ENCODE measurements at places on chromosomes 5 and 9. TPM values are rescaled to one million over a fixed set of nuclear protein-coding genes. Genes with fewer than 3 reads are reported as not detected.
A peak's percentile ranks its signal among the peaks of the same experiment; 100 is the strongest.

DNA sequence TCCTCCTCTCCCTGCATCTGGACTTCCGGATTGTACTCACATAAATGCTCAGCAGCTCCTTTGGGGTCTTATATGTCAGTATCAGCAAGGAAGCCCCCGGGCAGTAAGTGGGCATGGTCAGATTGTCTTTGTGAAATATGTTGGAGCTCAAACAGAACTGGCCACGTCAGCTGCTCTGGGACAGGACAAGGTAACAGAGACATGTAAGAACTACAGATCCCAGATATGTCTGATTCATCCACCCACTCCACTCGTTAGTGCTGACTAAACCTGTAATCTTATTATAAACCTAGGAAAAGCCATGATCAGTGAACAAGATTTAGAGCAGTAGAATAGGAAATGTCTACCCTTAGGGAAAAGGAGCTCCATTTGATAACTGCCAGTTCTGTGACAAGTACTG lies 561.8 kb downstream of the CETN3 start:
- H3K27ac ChIP-seq: no peak overlapping the region
- no peaks in the 10 kb centered on the region for H3K36me3 ChIP-seq
- H3K4me3 ChIP-seq: no peak overlapping the region
- DNase-seq: no peak

GRCh38 chr5:124570285-124571035 lies 176.0 kb downstream of the ZNF608 start:
- H3K4me1 ChIP-seq: peaks cover 6% of the 10 kb centered on the region
- H3K4me3 ChIP-seq: no peak overlapping the region
- no peak for DNase-seq
- H3K27me3 ChIP-seq: no peaks in the 10 kb centered on the region
- H3K36me3 ChIP-seq: no peaks in the 10 kb centered on the region
- H3K27ac ChIP-seq: peak overlapping the region; percentile 30

- no peak overlapping the region for H3K27ac ChIP-seq
- H3K27me3 ChIP-seq: no peaks in the 10 kb centered on the region
- H3K36me3 ChIP-seq: no peaks in the 10 kb centered on the region
- no peak for DNase-seq
Measured at GRCh38 chr5:178341091-178341850, 108.7 kb upstream of the PHYKPL start.

- peak; percentile 49 for DNase-seq
- H3K4me3 ChIP-seq: no peak overlapping the region
- H3K4me1 ChIP-seq: no peaks in the 10 kb centered on the region
- no peaks in the 10 kb centered on the region for H3K36me3 ChIP-seq
Measured at GRCh38 chr5:177098470-177099141, 11.9 kb downstream of the FGFR4 start.

GRCh38 chr5:12636209-12636608 lies 732.0 kb upstream of the CTNND2 start:
- no peaks in the 10 kb centered on the region for H3K27me3 ChIP-seq
- no peak overlapping the region for H3K27ac ChIP-seq
- no peak for DNase-seq
- H3K4me1 ChIP-seq: no peaks in the 10 kb centered on the region
- H3K36me3 ChIP-seq: no peaks in the 10 kb centered on the region
- no peak overlapping the region for H3K4me3 ChIP-seq

- H3K36me3 ChIP-seq: no peaks in the 10 kb centered on the region
- no peaks in the 10 kb centered on the region for H3K27me3 ChIP-seq
- no peaks in the 10 kb centered on the region for H3K4me1 ChIP-seq
- no peak overlapping the region for H3K27ac ChIP-seq
- DNase-seq: no peak
- no peak overlapping the region for H3K4me3 ChIP-seq
Measured at GRCh38 chr5:17819783-17820182, 185.5 kb downstream of the TAF11L14 start.

GRCh38 chr9:133009906-133010582 lies 20.8 kb upstream of the GTF3C5 start:
- peak; percentile 1 for DNase-seq
- H3K4me3 ChIP-seq: no peak overlapping the region
- no peak overlapping the region for H3K27ac ChIP-seq

DNA sequence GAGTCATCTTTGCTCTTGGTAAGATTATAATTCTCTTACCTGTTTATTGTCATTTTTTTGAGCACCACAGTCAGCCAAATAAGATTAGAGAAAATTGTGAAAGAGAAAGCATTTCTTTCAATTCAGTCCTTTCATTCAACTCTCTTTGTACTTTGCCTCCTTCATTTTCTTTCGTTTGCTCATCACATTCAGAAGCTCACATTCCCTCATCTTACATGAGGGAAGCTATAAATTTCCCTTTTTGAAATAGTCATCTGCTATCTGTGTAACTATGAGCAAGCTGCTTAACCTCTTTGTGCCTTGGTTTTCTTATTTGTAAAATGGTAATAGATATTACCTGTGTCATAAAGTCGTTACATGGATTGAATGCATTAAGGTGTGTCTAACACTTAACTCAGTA lies 41.4 kb downstream of the PAM start:
- H3K27ac ChIP-seq: no peak overlapping the region
- H3K36me3 ChIP-seq: no peaks in the 10 kb centered on the region
- peaks cover 12% of the 10 kb centered on the region for H3K4me1 ChIP-seq
- DNase-seq: no peak
- no peaks in the 10 kb centered on the region for H3K27me3 ChIP-seq
- H3K4me3 ChIP-seq: no peak overlapping the region

GRCh38 chr5:876398-877365 lies 15.9 kb downstream of the BRD9 start:
- peaks cover 68% of the 10 kb centered on the region for H3K36me3 ChIP-seq
- H3K27ac ChIP-seq: no peak overlapping the region
- no peak overlapping the region for H3K4me3 ChIP-seq
- H3K4me1 ChIP-seq: peaks cover 11% of the 10 kb centered on the region

- peaks cover 68% of the 10 kb centered on the region for H3K36me3 ChIP-seq
- H3K27me3 ChIP-seq: no peaks in the 10 kb centered on the region
- DNase-seq: no peak
Measured at GRCh38 chr9:131432597-131433301, 38.9 kb downstream of the PRRC2B start.

GRCh38 chr5:53820119-53820801 lies 259.8 kb downstream of the NDUFS4 start:
- no peak overlapping the region for H3K27ac ChIP-seq
- no peak for DNase-seq
- H3K27me3 ChIP-seq: no peaks in the 10 kb centered on the region

DNA sequence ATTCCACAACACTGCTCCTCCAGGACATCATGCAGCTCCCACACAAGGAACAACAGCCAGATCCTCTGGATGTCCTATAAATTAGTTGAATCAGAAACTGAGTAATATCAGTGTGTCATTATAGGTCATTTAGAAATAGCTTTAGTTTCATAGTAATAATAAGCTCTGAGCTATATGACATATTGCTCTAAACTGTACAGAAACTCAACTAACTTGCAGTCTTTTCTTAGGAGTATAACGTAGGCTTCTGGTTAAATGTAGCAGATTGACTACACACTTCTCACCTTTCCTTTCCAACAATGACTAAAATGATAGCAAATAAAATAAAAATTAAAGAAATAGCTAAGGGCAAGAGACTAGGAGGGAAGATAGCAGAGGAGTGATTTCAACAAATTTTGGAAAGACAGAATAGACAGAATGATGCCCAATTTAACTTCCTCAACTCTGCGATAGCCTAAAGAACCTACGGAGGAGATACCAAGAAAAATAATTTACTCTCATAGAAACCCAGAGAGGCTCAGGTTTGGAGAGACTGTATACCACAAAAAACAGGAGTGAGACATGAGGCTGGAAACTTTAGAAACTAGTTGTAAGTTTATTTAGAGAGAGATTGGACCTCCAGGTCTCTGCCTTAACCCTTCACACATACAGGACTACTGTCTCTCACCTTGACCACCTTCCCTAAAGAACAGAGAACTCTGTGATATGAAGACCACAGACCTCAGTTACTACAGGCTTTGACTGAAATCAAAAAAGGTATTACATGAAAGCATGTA lies 193.7 kb downstream of the TSSK1B start:
- no peaks in the 10 kb centered on the region for H3K27me3 ChIP-seq
- no peak for DNase-seq
- H3K36me3 ChIP-seq: peaks cover 23% of the 10 kb centered on the region
- peaks cover 30% of the 10 kb centered on the region for H3K4me1 ChIP-seq
- H3K27ac ChIP-seq: no peak overlapping the region
- H3K4me3 ChIP-seq: no peak overlapping the region

- H3K4me3 ChIP-seq: no peak overlapping the region
- H3K27me3 ChIP-seq: no peaks in the 10 kb centered on the region
- H3K4me1 ChIP-seq: no peaks in the 10 kb centered on the region
- H3K27ac ChIP-seq: no peak overlapping the region
- no peaks in the 10 kb centered on the region for H3K36me3 ChIP-seq
- no peak for DNase-seq
Measured at GRCh38 chr5:76689321-76690036, 26.4 kb upstream of the F2R start.

GRCh38 chr9:87286506-87286905 lies 211.2 kb upstream of the DAPK1 start:
- H3K27ac ChIP-seq: no peak overlapping the region
- H3K4me1 ChIP-seq: peaks cover 5% of the 10 kb centered on the region
- H3K4me3 ChIP-seq: no peak overlapping the region
- H3K27me3 ChIP-seq: no peaks in the 10 kb centered on the region

The FAM169A gene
- 34.5 TPM for total RNA-seq

The SLIT3 gene
- total RNA-seq: 3.4 TPM

- no peaks in the 10 kb centered on the region for H3K27me3 ChIP-seq
- H3K4me1 ChIP-seq: peaks cover 9% of the 10 kb centered on the region
- H3K27ac ChIP-seq: no peak overlapping the region
Measured at GRCh38 chr9:104386425-104387069, 117.5 kb upstream of the OR13F1 start.

DNA sequence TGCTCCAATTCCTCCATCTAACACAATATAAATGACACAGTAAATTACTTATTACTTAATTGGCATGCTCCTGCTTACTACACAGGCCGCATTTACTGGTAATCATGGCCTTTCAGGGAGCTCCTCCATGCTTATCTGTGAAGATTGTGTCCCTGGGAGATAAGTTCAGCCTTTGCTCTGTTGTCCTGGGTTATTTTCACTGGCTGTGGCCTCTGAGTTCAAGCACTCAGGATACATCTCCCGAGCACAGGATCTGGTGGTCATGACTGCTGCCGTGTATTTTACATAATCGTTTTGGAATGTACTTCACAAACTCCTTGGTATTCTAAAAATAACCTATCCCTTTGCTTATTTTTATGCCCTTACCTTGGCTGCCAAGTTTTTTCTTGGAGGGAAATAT lies 215.7 kb downstream of the ICE1 start:
- H3K36me3 ChIP-seq: no peaks in the 10 kb centered on the region
- H3K4me3 ChIP-seq: no peak overlapping the region
- no peak for DNase-seq
- peaks cover 4% of the 10 kb centered on the region for H3K4me1 ChIP-seq
- no peak overlapping the region for H3K27ac ChIP-seq

The FABP6 gene
- 0.37 TPM for total RNA-seq

GRCh38 chr9:136507221-136507991 lies 24.6 kb upstream of the SEC16A start:
- no peaks in the 10 kb centered on the region for H3K36me3 ChIP-seq
- no peaks in the 10 kb centered on the region for H3K27me3 ChIP-seq
- no peak overlapping the region for H3K27ac ChIP-seq
- no peaks in the 10 kb centered on the region for H3K4me1 ChIP-seq
- no peak for DNase-seq
- no peak overlapping the region for H3K4me3 ChIP-seq

The MROH2B gene
- total RNA-seq: not detected

- H3K36me3 ChIP-seq: no peaks in the 10 kb centered on the region
- H3K27me3 ChIP-seq: no peaks in the 10 kb centered on the region
- H3K4me3 ChIP-seq: no peak overlapping the region
- H3K27ac ChIP-seq: no peak overlapping the region
- H3K4me1 ChIP-seq: no peaks in the 10 kb centered on the region
- DNase-seq: no peak
Measured at GRCh38 chr9:111477677-111478076, 6.5 kb downstream of the ECPAS start.

The FLT4 gene
- total RNA-seq: 5.0 TPM

DNA sequence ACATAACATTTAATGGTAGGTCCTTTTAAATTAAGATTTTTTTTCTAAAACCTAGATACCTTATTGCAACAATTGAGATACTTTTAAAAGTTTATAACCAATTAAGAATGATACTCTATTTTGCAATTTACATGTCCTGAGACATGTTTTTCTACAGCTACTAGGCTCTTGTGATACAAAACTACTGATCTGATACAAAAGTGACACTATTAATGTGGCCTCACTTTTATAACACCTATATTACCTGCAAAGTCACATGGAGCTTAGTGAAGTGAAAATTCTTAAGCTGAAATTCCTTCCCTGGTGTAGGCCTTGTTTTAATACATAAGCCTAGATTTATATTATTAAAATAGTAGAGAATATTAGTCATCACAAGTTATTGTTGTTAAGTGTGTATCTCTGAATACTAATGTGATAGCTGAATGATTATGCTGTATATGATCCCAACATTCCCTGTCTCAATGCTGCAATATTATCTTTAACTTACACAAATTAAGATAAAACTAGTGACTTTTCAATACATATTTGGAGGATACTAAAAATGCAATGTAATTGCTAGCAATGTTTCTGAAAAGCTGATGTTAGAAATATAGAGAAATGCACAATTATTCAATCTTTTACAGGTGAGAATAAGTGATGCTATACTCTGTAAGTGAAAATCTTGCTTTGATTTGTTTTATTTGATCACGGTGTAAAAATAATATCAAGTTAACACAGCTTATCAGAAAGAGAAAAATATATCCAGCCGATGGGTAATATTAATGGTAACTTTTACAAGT lies 2.6 kb downstream of the NFIB start:
- H3K36me3 ChIP-seq: peaks cover 4% of the 10 kb centered on the region
- no peak for DNase-seq
- H3K4me1 ChIP-seq: peaks cover 12% of the 10 kb centered on the region
- H3K4me3 ChIP-seq: peak overlapping the region; percentile 85

- no peak overlapping the region for H3K27ac ChIP-seq
- H3K27me3 ChIP-seq: no peaks in the 10 kb centered on the region
- no peaks in the 10 kb centered on the region for H3K36me3 ChIP-seq
- H3K4me3 ChIP-seq: no peak overlapping the region
- H3K4me1 ChIP-seq: no peaks in the 10 kb centered on the region
Measured at GRCh38 chr5:142871363-142872193, 101.4 kb downstream of the ARHGAP26 start.

GRCh38 chr5:139415869-139416268 lies 12.0 kb upstream of the SPATA24 start:
- H3K27ac ChIP-seq: no peak overlapping the region
- H3K27me3 ChIP-seq: no peaks in the 10 kb centered on the region
- peaks cover 5% of the 10 kb centered on the region for H3K36me3 ChIP-seq
- no peak for DNase-seq
- peaks cover 13% of the 10 kb centered on the region for H3K4me1 ChIP-seq
